Esophagus muscularis mucosa (tissue), 4 donors: ENCODE measurements at places on chromosomes 7 and 10. TPM values are rescaled to one million over a fixed set of nuclear protein-coding genes. Genes with fewer than 3 reads are reported as not detected.

Gene KAT6B
- total RNA-seq, result 61.1 TPM

Gene MMRN2
- total RNA-seq, result 85.9 TPM

GRCh38 chr10:71138166-71138830 lies 74.1 kb upstream of the UNC5B start:
- H3K27me3 ChIP-seq, result peaks cover 11% of the 10 kb centered on the region
- H3K4me3 ChIP-seq, result no peak overlapping the region
- DNase-seq, result no peak
- peaks cover 15% of the 10 kb centered on the region for H3K4me1 ChIP-seq
- H3K36me3 ChIP-seq, result no peaks in the 10 kb centered on the region
- H3K27ac ChIP-seq, result no peak overlapping the region

DNA sequence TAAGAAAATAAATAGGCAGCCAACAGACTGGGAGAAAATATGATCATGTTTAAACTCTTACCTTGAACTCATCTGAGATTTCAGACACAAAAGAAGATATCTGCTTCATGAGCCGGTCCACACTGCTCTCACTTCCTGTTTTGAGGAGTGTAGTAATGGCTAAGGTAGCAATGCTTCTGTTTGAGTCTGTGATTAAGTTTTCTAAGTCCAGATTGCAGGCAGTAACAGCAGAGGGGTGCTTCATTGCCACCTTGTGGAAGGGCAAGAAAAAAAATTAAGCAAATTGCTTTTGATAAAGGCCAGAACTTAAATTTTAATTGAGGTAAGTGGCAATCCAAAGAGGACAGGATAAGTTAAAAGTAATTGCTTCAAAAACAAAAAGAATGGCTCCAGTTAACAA lies 69.1 kb downstream of the MEST start:
- no peaks in the 10 kb centered on the region for H3K36me3 ChIP-seq
- no peaks in the 10 kb centered on the region for H3K27me3 ChIP-seq
- no peaks in the 10 kb centered on the region for H3K4me1 ChIP-seq
- no peak overlapping the region for H3K27ac ChIP-seq
- H3K4me3 ChIP-seq, result no peak overlapping the region
- DNase-seq, result no peak
